ENCODE measurements at places on chromosomes 7 and 10. TPM values are rescaled to one million over a fixed set of nuclear protein-coding genes. Genes with fewer than 3 reads are reported as not detected.

The FZD1 gene
- 1.9 TPM for total RNA-seq

DNA sequence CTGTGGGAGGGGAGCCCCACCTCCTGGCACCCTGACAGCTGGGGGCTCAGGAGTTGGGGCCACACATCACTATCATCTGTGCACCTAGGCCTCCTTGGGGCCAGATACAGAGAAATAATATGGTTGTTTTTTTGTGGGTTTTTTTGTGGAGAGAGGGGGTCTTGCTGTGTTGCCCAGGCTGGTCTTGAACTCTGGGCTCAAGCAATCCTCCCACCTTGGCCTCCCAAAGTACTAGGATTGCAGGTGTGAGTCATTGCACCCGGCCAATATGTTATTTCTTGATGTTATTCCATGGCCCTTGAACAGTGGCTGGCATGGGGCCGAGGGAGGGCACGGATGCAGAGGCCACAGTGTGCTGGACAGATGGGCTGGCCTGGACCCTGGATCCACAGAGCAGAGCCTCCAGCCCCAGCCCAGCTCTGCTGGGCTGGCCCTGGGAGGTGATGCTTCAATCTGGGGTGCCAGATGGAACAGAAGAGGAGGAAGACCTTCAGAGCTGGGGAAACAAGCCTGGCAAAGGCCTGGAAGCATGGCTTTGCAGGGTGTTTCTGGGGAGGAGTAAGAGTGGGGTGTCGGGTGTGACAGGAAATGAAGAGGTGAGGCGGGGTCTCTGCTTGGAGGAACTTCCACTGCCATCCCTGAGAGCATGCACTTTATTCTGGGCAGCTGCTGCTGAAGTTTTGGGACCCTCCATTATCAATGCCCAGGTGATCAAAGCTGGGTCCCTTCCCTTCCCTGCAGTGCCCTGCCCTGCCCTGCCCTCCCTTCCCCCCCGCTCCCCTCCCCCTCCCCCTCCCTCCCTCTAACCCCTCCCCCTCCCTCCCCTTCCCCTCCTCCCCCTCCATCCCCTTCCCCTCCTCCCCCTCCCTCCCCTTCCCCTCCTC is 3.7 kb upstream of the FZD9 start:
- peak; percentile 33 for DNase-seq

DNA sequence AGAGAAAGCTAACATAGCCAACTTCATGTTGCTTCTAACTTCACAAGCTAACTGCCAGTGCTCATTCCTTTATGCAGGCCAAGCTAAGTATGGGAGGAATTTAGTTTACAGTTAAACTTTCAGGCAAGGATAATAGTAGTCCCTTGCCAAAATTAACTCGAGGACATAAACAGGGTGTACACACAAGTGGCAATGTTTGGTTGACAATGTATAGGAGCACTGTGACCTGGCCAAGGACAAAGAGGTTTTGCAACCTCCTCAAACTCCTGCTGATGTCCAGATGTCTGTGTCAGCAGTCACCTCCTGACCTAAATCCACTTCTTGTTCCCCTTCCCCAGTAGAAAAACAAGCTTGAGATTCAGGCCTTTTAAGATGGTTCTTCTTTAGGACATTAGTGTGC is 494.6 kb upstream of the KLF6 start:
- DNase-seq: no peak

DNA sequence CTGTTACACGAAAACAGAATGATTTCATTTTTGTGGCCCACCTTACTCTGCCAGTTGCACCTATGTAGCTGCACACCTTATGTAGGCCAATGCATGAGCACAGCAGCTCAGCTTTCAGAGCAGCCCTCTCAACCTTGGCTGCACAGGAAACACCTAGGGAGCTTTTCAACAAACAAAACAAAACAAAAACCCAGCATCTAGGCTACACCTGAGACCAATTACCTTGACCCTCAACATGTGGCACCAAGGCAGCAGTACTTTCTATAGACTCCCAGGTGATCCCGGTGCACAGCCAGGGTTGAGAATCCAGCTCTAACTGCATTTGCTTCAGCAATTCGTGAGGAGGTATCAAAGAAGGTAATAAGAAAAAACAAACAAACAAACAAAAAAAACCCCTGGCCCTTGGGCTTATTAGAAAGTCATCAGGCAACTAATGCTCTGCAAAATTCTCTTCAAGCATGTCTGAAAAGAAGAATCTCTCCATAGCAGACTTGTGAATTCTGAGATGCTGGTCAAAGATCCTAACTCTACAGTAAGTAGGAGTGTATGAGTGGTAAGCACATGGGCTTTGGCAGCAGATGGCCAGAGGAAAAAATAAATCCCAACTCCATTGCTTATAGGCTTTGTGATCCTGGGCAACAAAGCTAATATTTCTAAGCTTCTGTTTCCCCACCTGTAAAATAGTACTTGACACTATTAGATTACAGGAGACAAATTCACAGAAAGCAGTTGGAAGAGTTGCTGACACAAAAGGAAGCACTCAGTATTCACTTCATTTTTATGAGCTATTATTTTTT is 113.4 kb upstream of the NOBOX start:
- DNase-seq: no peak

GRCh38 chr7:140686921-140687320 is 9.6 kb upstream of the NDUFB2 start:
- DNase-seq: no peak

DNA sequence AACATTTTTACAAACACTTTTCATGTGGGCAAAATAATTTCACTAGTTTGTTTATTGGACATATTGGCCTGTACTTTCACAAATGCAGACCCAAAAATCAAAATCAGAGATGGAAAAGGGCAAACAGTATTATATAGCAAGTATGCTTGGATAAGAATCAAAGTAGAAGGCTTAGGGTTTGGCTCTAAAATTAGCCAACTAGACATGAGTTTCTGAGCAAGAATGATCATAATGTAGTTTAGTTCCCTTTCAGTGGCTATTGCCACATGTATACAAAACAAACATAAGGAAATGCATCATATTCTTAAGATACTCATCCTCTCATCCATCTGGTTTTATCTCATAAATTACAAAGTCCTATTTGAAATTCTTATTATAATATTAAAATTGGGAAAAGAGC is 132.5 kb downstream of the IMMP2L start:
- DNase-seq: no peak

DNA sequence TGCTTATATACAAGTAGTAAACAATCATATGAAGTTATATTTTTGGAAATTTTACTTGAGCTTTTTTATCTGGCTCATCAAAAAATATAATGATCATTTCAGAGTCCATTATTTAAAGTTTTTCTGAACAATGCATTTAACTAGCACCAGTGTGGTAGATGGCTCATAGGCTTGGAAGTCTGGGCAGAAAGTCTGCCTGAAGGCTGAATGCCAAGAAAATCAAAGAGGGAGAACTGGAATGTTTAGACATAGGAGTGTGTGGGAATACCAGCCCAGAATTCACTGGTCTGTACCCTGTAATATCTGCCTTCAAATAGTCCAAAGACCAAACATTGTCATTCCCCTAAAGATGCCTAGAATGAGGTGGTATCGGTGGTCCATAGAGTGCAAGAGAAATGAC is 40.3 kb upstream of the ANK3 start:
- no peak for DNase-seq

DNA sequence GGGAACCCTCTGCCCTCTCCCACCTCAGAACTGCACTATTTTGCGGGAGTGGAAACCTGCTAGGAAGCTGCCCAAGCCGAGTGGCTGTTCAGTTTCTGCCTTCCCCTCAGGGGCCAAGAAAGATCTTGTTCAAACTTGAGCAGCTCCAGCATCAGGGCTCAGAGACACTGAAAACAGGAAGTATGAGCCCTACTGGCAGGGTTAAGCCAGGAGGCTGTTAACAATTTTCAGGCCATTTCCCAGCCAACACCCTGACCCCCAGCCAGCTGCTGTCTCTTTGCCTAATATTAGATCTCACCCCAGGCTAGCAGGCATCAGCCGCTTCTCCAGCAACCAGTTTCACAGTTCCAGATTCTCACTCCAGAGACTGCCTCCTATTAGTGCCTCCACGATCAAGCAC is 9.2 kb downstream of the PLAU start:
- peak; percentile 27 for DNase-seq

GRCh38 chr7:44615149-44615611 is 8.8 kb downstream of the OGDH start:
- DNase-seq: no peak

- DNase-seq: peak; percentile 92
Measured at GRCh38 chr7:517774-518629, 1.6 kb downstream of the PDGFA start.

GRCh38 chr7:34138483-34138882 is 233.1 kb downstream of the BMPER start:
- peak; percentile 26 for DNase-seq

GRCh38 chr10:24988831-24989640 is 26.9 kb downstream of the ENKUR start:
- DNase-seq: no peak

DNA sequence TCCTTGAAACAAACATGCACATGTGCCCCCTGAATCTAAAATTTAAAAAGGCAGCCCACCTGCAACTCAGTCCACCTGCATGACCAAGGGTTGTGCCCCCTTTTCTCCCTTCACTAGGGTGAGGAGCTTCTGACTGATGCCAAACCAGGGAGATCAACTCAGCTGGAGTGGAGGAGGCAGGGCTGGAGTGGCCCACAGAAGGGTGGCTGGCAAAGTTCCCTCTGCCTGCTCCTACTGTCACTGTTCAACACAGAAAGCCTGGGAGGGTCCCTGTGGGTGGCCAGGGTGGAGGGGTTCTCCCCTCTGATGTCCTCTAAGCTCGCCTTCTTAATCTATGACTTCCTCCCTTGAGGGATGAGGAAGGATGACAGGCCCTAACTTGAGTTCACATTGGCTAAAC is 55.7 kb upstream of the ANTXRL start:
- no peak for DNase-seq

DNA sequence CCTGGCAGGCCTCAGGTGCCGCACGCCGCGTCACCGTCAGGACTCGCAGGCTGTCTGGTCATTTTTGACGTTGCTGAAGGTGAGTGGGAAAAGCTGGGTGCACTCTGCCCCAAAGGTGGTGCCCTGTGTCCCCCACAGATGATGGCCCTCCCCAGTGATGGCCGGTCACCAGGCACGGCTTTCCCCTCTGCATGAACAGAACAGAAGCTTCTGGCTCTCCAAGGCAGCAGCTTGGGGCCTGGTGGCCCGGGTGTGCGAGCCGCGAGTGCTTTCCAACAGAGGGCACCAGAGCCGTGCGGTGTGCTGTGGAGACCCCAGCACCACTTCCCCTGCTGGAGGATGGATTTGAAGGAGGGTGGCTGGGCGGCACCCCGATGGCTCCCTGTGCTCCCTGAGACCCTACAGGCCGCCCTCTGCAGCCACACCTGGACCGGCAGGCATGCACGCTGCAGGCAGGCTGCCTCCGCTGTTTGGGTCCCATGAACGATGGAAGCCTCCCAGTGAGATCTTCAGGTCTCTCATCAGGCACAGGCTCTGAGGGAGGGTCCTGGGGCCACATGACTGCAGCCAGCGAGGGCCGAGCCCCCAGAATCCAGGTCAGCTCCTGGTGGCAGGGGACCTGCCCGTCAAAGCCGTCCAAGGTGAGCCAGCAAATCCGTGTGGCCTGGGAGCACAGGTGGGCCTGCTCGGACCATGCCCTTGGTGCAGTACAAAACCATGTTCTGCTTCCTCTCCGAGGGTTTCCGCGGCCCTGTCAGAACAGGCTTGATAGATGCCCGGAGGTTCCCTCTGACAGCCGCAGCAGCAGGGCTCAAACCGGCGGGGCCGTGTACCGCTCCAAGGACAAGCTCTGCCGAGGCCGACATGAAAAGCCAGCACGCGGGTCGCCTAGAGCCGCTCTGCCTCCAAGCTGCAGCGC is 195.4 kb downstream of the EBF3 start:
- DNase-seq: peak; percentile 91

GRCh38 chr10:122510326-122510725 is 49.0 kb downstream of the HTRA1 start:
- no peak for DNase-seq

DNA sequence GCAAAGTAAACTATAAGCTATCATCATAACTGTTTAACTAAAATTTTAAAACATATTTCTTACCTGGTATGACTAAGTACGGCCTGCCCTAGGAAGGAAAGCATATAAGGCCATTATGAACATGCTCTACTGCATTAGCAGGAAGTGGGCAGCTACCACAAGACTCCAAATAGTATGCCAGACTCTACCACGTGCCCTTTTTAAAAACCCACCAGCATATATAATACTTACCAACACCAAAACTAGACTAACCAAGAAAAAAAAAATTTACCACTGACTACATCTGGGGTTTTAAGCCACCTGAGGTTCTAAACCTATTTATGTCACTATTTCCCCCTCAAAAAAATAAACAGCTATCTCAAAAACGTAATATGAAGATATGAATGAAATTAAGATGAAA is 30.1 kb downstream of the NUDCD3 start:
- no peak for DNase-seq

DNA sequence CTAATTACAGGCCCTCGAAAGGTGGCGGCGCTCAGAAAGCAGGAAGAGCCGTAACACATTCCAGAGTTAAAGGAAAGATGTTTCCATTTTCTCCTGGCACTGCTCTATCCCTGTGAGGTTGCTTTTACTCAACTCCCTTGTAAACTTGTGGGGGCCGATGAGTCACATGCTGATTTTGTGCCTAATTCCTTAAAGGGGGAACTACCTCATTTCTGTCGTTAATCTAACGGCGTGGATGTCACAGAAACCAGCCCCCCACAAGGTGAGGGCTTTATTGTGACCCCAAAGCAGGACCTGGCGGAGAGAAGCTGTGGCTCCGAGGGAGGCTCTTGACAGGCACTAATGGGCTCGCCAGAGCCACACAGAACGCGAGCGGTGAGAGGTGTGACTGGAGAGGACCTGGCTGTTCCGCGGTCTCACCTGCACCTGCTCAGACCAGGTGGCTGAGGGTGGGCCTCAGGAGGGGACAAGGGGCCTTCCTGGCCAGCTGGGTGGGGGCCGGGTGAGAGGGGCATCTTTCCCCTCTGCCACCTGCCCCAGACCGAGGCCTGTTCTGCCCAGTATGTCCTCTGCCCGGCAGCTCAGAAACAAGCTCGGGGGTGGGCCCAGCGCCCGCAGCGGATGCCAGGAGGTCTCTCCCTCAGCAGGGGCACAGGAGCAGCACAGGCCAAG is 50.9 kb downstream of the CALML3 start:
- DNase-seq: no peak

GRCh38 chr7:78020874-78021249 is 222.3 kb downstream of the PHTF2 start:
- no peak for DNase-seq

Data from H7 (cell line).